ENCODE measurements at places on chromosomes 2 and 18.

DNA sequence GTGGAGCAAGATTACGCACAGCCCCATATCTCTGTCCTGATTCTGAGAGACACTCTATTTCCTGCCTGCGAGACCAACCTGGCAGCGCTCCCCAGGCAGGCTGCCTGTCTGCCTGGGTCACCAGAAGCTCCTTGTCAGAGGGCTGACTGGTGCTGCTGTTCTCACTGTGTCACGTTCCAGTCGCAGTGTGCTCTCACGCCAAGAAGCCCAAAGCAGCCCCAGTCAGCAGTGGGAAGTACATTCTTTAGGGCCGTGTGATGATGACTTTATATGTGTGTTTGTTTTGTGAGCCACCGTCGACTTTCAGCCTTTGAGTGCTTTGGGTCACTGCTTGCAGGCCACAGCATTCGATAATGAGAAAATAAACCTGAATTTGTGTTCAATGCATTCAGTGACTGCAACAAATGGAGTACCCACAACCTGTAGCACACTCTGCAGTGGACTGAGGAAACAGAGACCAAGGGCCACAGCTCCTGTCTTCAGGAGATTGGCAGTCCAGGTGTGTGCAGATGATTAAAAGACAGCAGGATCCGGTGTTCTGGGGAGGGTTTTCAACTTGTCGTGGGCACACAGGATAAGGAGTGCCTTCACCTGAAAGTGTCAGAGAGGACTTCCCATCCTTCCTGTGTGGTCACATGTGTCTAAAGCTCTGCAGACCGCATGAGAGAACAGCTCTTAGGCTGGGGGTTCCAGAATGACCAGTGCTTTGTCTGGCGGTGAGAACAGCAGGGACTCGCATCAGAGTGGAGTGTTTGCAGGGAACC lies 4.8 kb downstream of the TNFRSF11A start:
- no peak for DNase-seq

DNA sequence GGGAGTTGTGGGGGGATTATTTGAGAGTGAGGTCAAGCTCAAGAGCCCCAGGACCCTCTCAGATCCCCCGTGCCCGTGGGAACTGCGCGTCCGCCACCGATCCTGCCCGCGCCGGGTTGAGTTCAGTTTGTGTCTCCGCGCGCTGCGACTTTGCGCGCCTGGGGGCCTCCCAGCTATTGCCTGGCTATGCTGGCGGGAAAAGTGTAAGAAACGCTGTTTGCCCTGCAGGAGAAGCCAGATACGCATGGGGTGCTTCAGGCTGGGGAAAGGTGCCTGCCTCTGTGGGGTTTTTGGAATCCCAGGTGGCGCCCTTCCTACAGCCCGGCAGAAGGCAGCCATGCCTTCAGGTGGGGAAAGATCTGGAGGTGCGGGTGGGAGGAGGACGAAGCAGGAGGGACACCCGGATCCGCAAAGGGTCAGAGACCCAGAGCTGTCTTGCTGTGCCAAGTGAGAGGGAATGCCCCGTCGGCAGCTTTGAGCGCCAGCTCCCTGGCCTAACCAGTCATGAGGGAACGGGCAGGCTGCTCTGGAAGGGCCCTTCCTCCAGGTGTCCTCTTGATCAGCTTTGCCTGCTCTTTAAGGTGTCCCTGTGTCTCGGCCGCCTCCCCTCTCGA lies 22.5 kb downstream of the TEX44 start:
- DNase-seq: no peak

DNA sequence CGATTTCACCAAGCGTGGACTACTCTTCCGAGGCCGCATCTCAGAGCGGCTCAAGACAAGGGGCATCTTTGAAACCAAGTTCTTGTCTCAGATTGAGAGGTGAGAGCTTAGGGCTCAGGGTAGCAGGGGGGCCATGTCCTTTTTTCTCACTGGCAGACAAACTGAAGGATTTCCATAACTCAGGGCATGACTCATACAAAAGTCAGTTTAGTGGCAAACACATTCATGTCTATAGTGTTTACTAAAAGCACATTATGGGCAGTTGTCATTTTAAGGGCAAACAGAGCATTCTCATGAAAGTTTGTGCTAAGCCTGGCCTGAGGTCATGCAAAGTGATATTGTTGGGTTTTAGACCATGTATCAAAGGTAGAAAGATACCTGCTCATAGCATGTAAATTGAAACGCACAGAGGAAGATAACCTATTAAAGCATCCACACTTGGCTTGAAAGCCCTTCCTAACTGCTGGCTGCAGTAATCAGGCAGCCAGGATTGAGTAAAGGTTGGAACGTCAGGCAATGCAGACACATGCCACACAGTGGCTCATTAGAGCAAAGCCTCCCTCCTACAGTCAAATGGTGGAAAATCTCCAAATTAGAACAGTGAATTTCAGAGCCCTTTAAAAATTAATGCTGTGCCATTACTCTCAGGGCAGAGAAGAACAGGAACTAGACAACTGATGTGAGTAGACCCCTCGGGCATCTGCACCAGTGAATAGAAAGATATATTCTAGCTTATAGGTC lies 54.2 kb downstream of the HK2 start:
- DNase-seq: no peak

- DNase-seq: no peak
These were observed 17.9 kb downstream of the SDC1 start for GRCh38 chr2:20207051-20207450.

DNA sequence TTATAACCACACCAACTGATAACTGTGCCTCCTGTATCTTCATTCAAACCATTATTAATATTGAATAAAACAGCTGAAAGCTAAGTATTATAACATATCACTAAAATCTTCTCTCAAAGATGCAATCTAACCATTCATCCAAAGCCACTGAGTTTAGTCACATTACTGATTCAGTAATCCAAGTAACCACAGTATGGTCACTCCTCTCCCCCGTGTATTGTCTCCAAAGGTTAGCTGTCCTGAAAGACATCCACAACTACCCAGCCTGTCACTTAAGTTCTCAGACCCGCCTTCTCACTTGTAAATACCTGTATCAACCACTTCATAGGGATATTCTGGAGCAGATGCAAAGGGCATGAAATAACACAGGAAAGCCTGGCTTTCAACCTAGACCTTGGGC lies 213.4 kb upstream of the BOD1L2 start:
- no peak for DNase-seq

DNA sequence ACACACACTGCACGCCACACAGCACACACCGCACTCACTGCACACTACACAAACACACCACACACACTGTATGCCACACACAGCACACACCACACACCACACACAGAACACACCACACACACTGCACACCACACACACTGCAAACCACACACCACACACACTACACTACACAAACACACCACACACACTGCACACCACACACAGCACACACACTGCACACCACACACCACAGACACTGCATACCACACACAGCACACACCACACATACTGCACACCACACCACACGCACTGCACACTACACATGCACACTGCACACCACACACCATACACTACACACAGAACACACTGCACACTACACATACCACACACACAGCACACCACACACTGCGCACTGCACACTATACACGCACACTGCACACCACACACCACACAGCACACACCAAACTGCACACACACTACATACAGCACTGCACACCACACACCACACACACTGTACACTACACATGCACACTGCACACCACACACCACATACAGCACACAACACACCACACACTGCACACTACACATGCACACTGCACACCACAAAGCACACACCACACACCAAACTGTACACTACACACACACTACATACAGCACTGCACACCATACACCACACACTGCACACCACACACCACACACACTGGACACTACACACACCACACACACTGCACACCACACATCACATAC lies 59.6 kb downstream of the ASB1 start:
- DNase-seq: no peak

DNA sequence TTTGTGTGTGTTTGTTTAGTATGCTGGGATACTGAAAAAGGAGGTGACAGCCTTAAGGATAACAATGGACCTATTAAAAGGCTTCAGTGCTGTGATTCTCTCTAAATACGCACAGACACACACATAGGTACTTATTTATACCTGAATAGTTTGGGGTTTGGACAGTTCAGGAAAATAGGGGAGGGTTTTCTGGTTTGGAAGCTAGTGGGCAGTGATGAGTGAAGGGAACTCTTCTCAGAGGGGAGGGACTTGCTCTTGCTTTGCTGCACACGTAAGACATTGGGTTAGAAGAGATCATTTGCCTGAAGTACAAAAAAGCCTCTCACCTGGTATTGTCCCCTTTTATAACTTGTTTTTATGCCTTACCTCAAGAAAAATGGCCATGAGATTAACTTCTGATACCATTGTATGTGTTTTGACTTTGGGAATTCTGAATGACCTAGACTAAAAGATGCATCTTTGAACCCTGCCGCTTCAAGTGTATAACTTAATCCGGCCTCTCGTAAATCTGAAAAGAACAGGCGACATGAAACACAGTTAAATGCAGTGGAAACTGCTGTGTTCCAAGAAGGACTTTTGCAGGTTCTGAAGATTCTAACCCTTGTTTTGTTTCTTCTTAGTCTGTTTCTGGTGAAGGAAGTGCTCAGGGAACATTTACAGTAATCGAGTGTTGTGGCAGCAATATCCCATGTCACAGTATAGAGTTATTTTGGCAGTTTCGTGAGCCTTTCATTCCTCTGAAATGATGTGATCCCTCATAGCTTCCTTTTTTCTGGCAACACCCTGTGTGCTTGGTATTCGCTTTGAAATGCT lies 2.5 kb downstream of the CRIM1 start:
- DNase-seq: no peak

- DNase-seq: no peak
These were observed 68.8 kb downstream of the DOK6 start for GRCh38 chr18:69469444-69469919.

DNA sequence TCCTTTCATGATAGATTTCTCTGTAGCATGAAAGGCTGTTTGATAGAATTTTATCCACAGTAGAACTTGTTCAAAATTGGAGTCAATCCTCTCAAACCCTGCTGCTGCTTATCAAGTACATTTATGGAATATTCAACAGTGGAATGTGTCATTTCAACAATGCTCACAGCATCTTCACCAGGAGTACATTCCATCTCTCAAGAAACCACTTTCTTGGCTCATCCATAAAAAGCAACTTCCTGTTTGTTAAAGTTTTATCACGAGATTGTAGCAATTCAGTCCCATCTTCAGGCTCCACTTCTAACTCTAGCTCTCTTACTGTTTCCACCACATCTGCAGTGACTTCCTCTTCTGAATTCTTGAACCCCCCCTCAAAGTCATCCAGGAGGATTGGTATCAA lies 29.4 kb downstream of the PDCL3 start:
- no peak for DNase-seq

DNA sequence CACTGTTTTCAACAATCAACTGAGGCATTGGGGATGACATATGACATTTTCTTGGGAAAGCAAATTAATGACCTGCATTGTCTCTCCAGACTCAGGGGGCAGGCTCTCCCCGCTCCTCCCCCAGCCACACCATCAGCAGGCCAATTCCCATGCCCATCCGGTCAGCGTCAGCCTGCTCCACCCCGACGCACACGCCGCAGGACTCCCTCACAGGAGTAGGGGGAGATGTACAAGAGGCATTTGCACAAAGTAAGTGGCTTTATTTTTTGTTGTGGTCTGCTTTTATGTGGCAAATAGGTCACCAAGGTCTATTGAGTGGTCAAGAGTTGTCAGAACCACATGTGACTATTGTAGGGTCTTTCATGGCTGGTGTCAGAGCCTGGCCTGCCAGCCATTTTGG lies 165.1 kb downstream of the DTNA start:
- no peak for DNase-seq

DNA sequence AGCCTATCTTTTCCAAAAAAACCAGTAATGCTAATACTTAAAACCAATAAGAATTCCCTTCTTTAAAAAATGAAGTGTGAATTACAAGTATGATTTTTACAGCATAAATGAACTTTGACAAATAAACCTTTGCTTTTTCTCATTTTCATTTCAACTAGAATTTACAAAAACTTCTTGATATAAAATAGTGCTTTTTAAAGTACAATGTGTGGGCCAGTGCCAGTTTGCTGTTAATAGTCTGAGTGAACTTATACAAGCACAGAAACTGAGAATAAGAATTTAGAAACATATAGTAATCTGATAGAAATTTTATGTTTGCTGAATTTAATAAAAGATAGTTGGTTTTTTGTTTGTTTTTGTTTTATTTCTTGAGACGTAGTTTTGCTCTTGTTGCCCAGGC lies 43.7 kb upstream of the CHRNA1 start:
- no peak for DNase-seq

- no peak for DNase-seq
These were observed 106.4 kb downstream of the MBD2 start for GRCh38 chr18:54117853-54118773.

DNA sequence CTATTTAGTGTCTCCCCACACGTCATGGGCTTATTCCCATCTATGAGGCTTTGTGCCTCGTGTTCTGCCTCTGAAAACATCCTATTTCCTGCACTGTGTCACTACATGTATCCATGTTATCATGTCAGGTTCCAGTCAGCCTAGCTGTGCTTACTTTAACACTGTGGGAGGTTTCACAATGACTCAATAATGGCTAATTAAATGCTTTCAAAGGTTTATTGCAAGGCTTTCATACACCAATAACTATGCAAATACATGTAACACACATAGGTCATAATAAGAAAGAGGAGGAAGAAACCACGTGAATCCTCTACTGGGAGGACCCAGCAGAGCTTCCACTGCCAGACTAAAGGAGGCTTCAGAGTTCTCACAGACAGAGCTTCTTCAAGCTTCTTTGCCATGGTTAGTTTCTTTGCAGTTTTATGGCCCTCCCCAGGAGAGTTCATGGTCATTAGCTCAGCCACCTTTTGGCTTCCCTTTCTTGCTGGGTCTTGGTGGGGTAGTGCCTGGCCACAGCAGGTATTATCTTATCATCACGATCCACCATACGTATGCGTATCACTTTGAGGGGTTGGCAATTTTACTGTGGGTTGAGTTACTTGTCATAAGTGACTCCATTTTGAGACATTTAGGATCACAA lies 5.1 kb upstream of the COLEC12 start:
- no peak for DNase-seq

Data from stimulated activated CD8-positive, alpha-beta memory T cell treated with anti-CD3 and anti-CD28 coated beads, Interleukin-7, amount 100 ng/mL, for 1 hour (primary cell).